AG08395 (cell line): ENCODE measurements at places on chromosomes 5 and 9.

GRCh38 chr5:139513852-139514485, 31.4 kb upstream of the STING1 start:
- no peak for DNase-seq

DNA sequence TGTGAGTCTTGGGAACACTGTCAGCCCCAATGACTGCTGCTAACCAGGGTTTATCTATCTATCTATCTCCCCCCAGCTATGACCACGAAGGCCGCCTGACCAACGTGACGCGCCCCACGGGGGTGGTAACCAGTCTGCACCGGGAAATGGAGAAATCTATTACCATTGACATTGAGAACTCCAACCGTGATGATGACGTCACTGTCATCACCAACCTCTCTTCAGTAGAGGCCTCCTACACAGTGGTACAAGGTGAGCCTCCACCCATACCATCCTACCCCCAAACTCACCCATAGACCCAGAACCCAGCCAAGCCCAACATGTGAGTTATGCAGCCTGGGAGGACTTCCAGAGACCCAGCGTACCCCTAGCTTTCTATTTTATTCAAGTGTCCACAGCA, 65.4 kb upstream of the WWC1 start:
- DNase-seq: no peak

DNA sequence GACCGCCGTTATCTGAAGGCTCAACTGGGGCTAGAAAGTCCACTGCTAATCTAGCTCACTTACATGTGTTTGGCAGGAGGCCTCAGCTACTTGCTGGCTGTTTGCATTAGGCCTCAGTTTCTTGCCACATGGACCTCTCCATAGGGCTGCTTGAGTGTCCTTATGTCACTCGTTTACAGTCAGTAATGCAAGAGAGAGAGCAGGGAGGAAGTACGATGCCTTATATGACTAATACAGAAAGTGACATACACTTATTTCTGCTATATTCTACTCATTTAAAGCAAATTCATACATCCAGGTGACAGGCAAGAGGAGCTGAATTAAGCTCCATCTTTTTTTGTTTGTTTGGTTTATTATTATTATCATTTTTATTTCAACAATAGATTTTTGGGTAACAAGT, 179.6 kb downstream of the LURAP1L start:
- DNase-seq: no peak

DNA sequence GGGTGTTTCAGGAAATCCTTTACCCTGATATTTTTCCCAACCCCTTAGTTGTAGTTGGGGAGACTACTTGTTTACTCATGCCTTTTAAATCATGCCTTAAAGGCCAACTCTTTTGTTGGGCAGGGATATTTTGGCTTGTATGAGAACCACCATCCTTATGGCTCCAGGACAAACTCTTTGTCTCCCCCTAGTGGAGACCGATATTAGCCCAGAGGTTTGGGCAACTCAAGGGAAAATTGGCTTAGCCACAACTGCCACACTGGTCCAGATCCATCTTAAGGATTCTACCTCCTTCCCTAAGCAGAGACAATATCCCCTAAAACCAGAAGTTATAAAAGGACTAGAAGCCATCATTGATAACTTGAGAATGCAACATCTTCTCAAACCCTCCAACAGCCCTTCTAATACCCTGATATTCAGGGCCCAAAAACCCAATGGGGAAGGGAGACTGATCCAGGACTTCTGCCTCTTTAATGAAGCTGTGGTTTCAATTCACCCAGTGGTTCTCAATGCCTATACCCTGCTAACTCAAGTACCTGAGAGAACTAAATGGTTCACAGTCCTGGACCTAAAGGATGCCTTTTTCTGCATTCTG, 100.9 kb upstream of the HCN1 start:
- DNase-seq: no peak

- peak; percentile 86 for DNase-seq
These were observed 1.5 kb upstream of the OLFM1 start for GRCh38 chr9:135085830-135086546.

DNA sequence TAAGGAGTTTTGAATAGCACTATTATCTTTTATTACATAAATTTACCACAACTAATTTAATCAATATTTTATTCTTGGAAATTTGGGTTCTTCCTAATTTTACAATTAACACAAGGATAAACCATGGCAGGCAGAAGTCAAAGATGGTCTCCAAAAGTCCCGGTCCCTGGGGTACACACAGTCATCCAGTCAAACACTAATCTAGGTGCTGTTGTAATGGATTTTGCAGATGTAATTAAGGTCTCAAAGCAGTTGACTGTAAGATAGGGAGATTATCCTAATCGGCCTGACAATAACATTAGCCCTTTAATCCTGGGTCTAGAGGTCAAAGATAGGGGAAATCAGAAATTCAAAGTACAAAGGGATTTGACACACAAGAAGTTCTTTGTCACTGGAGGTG, 57.5 kb upstream of the HTR1A start:
- DNase-seq: no peak

- no peak for DNase-seq
These were observed 318.4 kb upstream of the SEMA6A start for GRCh38 chr5:116892993-116893392.

GRCh38 chr5:80936881-80937280, 23.3 kb upstream of the RASGRF2 start:
- DNase-seq: no peak

GRCh38 chr5:139458580-139459407, 3.7 kb downstream of the ECSCR start:
- peak; percentile 91 for DNase-seq
